ENCODE measurements at places on chromosomes 7 and 10.

DNA sequence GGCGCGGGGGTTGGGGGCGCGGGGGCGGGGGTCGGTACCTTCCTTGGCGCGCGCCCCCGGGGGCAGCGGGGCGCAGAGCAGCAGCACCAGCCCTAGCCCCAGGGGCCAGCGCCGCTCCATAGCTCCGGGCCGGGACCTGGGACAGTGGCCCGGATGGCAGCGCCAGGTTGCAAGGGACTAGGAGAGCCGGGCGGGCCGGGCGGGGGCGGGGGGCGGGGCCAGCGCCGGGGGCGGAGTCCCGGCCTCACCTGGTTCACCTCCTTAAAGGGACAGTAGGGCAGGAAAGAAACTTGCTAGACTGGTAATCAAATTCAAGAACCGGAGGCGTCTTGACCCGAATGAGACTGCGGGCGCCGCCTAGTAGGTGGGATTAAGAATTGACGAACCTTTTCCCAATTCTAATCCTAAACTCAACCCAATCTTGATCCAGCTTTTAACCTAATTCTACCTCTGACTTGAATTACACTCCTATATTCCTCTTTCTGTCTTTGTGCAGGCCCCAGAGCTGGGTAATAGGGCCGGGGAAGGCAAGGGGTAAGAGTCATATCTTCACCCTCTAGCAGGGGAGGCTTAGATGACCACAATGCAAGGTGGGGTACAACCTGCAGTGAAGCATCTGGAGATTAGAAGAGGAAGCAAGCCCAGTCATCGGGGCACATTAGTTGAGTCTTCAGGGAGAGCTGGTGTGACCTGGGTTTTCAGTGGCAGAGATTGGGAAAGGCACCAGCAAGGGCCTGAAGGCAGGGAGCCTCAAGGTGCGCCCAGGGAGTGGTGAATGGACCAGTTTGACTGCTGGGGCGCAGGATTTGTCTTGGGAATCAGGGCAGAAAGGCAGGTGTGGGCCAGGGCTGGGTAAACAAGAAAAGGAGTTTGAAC, at the start of gene EPHA1:
Gene EPHA1, minus strand, starts transcription at position 171 of the 876 bp plus-strand sequence. Its CDS starts 51 bp downstream, at position 120.
- H3K27ac ChIP-seq = no peak within 1 kb of the TSS
- no peak within 1 kb of the TSS for H3K4me3 ChIP-seq
- H3K4me1 ChIP-seq = peaks cover 3% of the 10 kb centered on the region

DNA sequence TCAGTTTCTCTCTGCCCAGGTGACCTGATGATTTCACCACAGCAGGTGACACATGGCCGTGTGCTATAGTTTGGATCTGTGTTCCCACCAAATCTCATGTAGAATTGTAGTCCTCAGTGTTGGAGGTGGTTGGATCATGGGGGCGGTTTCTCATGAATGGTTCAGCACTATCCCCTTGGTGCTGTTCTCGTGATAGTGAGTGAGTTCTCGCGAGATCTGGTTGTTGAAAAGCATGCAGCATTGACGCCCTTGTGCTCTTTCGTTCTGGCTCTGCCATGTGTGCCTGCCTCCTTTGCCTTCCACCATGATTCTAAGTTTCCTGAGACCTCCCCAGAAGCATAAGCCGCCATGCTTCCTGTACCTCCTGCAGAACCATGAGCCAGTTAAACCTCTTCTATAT, 85.2 kb upstream of the C1QL3 start:
- H3K4me1 ChIP-seq = no peaks in the 10 kb centered on the region
- H3K4me3 ChIP-seq = no peak overlapping the region
- H3K27ac ChIP-seq = no peak overlapping the region
- no peaks in the 10 kb centered on the region for H3K36me3 ChIP-seq
- DNase-seq = no peak

DNA sequence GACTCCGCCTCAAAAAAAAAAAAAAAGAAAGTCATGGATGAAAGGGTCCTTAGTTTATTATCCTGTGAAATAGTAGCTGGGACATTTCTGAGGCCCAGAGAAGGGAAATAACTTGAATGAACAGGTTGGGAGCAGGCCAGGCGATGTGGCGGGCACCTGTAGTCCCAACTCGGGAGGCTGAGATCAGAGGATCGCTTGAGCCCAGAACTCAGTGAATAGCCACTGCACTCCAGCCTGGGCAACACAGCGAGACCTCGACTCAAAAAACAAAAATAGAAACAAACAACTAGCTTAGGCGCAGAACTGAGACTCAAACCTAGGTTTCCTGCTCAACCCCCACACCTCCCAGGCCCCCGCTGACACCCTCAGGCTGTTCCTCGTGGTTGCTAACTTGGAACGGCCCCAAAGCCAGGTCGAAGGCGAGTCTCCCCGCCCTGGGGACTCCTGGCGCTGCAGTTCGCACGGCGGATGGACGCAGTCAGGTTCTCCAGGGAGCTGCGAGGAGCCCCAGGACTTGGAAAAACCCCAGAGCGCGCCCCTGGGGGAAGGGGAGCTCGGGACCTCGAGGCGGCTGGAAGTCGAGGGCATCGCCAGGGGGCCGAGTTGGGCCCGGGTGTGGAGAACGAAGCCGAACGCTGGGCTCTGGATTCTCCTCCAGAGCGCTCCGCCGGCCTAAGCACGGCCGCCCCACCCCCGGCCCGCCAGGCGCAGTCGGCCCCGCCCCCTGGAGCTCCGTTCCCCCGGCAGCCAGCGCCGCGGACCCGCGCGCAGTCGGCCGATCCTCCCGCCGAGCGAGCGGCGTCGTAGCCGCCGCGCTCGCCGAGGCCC, at the start of gene STOX1:
Gene STOX1, plus strand, starts transcription at position 768 of the 828 bp plus-strand sequence. CDS start 93 bp downstream, outside the sequence.
- DNase-seq = no peak
- no peaks in the 10 kb centered on the region for H3K27me3 ChIP-seq
- peak within 1 kb of the TSS; percentile 66 for H3K4me3 ChIP-seq
- H3K27ac ChIP-seq = peak within 1 kb of the TSS; percentile 88
- peaks cover 7% of the 10 kb centered on the region for H3K4me1 ChIP-seq
- no peaks in the 10 kb centered on the region for H3K36me3 ChIP-seq

DNA sequence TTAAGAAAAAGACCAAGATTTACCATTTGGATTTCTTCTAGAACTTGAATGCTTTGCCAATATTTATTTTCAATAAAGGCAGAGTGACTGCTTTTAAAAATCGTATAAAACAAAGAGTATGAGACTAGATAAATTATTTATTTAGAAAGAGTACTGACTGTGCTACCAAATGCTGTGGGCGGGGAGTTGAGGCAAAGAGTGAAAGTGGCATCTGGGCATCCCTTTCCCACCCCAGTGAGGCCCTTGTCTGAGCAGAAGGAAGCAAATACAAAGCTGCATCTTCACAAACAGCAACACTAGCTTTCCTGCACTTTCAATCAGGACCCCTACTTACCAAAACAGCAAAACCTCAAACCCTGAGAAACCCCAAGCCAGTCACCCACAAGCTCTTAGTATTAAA, 34.9 kb downstream of the ITGB1 start:
- H3K4me3 ChIP-seq = no peak overlapping the region
- peaks cover 12% of the 10 kb centered on the region for H3K4me1 ChIP-seq
- H3K27me3 ChIP-seq = no peaks in the 10 kb centered on the region

GRCh38 chr7:3009086-3009485, 34.6 kb downstream of the CARD11 start:
- no peaks in the 10 kb centered on the region for H3K36me3 ChIP-seq
- peaks cover 3% of the 10 kb centered on the region for H3K27me3 ChIP-seq
- no peak overlapping the region for H3K4me3 ChIP-seq
- DNase-seq = no peak

- DNase-seq = no peak
- no peak overlapping the region for H3K4me3 ChIP-seq
- no peaks in the 10 kb centered on the region for H3K27me3 ChIP-seq
Observed at GRCh38 chr7:25792586-25792985, 359.4 kb upstream of the NFE2L3 start.

DNA sequence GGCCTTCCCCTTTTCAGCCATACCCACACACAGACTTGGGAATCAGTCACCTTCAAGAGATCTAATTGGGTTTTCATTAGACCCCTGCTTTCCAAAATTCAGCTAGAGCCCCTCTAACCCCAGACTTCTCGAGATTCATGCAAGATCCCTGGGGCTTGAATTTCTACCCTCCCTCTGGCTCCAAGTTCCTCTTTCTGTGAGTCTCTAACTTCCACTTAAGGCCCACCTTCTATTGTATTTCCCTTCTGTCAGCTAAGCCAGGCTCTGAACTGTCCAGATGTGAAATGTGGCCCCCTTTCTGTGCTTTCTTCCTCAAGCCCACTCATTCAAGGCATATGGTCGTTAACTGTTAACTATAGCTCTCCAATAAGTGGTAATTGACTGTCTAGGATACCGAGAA, 132.2 kb downstream of the ZNF365 start:
- DNase-seq = no peak
- no peak overlapping the region for H3K27ac ChIP-seq
- H3K36me3 ChIP-seq = no peaks in the 10 kb centered on the region
- no peaks in the 10 kb centered on the region for H3K27me3 ChIP-seq

GRCh38 chr7:152074673-152075072, 49.2 kb downstream of the GALNT11 start:
- H3K27me3 ChIP-seq = no peaks in the 10 kb centered on the region
- peaks cover 31% of the 10 kb centered on the region for H3K4me1 ChIP-seq
- no peaks in the 10 kb centered on the region for H3K36me3 ChIP-seq
- peak overlapping the region; percentile 41 for H3K27ac ChIP-seq
- DNase-seq = no peak
